ENCODE measurements at places on chromosomes 3 and 15. TPM values are rescaled to one million over a fixed set of nuclear protein-coding genes. Genes with fewer than 3 reads are reported as not detected.

- DNase-seq: no peak
These were observed 80.3 kb downstream of the PEX5L start for GRCh38 chr3:179956416-179956830.

LRRFIP2 gene
- 45.9 TPM for total RNA-seq

LIPH gene
- total RNA-seq: 47.9 TPM

DNA sequence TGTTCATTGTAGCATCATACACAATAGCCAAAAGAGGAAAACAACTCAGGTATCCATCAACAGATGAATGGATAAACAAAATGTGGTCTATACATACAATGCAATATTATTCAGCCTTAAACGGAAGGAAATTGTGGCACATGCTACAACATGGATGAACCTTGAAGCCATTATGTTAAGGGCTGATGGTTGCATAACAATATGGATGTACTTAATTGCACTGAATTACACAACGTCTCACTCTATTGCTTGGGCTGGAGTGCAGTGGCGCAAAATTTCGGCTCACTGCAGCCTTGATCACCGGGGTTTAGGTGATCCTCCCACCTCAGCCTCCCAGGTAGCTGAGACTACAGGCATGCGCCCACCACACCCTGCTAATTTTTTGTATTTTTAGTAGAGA is 7.0 kb upstream of the TMEM62 start:
- DNase-seq: no peak

RGMA gene
- total RNA-seq: 2.3 TPM
